ENCODE measurements at places on chromosomes 12 and 14. TPM values are rescaled to one million over a fixed set of nuclear protein-coding genes. Genes with fewer than 3 reads are reported as not detected.

The PDE6H gene
- total RNA-seq = not detected

The IL26 gene
- not detected for total RNA-seq

The ANO2 gene
- 13.6 TPM for total RNA-seq

The CMA1 gene
- 0.46 TPM for total RNA-seq

The ANKRD33 gene
- total RNA-seq = not detected

The RNF212B gene
- not detected for total RNA-seq

The IAPP gene
- not detected for total RNA-seq

The TAS2R46 gene
- 0.78 TPM for total RNA-seq

The LRRK2 gene
- 7.1 TPM for total RNA-seq

The SLC6A12 gene
- total RNA-seq = 2.7 TPM
